T-helper 17 cell (primary cell): ENCODE measurements at places on chromosomes 5 and 9. TPM values are rescaled to one million over a fixed set of nuclear protein-coding genes. Genes with fewer than 3 reads are reported as not detected.

The SUSD3 gene
- total RNA-seq, result 62.3 TPM

The GPX8 gene
- total RNA-seq, result not detected

The FCN2 gene
- not detected for total RNA-seq

The C9orf50 gene
- not detected for total RNA-seq

The ARID3C gene
- total RNA-seq, result 0.27 TPM

The POLE3 gene
- 63.7 TPM for total RNA-seq

The GEMIN5 gene
- total RNA-seq, result 6.8 TPM

The TBC1D9B gene
- total RNA-seq, result 74.1 TPM

The IL13 gene
- not detected for total RNA-seq

The PCDHAC2 gene
- total RNA-seq, result not detected

The PSMD5 gene
- total RNA-seq, result 51.5 TPM

The DMRT3 gene
- total RNA-seq, result not detected

The RORB gene
- not detected for total RNA-seq

The SHOC1 gene
- total RNA-seq, result not detected

The C5orf58 gene
- not detected for total RNA-seq

The PCDHGA4 gene
- total RNA-seq, result 0.12 TPM

The PARP8 gene
- 204 TPM for total RNA-seq

The ADGRD2 gene
- total RNA-seq, result not detected

The SLC6A3 gene
- total RNA-seq, result not detected

The WDR38 gene
- not detected for total RNA-seq

The BBLN gene
- 87.9 TPM for total RNA-seq

The ASPN gene
- not detected for total RNA-seq

The DRD1 gene
- total RNA-seq, result not detected
